Activated T-cell treated with anti-CD3 and anti-CD28 coated beads for 1 hour (primary cell): ENCODE measurements at places on chromosomes 1 and 21.

GRCh38 chr21:45304945-45305344 is 17.2 kb upstream of the POFUT2 start:
- no peak for DNase-seq

GRCh38 chr1:75425001-75425650 is 185.8 kb downstream of the SLC44A5 start:
- no peak for DNase-seq

- no peak for DNase-seq
Measured at GRCh38 chr1:171256940-171257606, 8.8 kb downstream of the FMO1 start.

DNA sequence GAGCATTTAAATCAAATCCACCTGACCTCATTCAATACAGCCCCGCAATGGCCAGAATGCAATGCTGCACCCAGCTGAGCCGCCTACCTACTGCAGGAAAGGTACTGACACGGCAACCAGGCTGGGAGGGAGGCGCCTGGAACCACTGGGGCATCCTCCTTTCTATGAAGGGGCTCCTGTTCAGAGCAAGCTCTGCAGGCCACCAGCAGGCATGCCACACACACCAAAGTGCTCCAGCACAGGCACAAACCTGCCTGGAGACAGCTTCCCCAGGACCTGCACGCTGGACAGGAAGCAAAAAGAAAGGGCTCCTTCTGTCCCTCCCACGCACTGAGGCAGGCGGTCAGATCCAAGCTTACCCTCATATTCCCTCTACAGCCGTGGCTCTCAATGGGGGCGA is 21.2 kb downstream of the CTNNBIP1 start:
- no peak for DNase-seq

DNA sequence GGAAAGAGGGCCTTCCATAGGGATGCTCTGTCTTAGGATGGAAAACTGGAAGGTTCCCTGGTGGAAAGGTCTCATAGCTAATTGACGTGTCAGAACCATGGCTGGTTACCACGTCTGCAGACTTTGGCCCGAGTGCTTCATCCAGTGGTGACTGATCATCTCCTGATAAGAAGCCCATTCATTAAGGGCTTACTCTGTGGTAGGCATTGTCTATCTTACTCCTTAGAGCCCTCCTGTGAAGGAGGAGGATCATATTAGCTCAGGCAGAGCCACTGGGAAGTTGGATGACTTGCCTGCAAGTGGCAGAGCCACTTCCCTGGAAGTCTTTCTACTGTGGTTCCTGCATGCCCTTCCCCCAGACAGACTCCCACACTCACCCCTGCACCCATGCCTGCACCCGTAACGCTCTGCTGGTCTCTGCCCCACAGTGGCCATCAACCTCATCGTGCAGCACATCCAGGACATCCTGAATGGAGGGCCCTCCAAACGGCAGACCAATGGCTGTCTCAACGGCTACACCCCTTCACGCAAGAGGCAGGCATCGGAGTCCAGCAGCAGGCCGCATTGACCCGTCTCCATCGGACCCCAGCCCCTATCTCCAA is 79.9 kb downstream of the UCK2 start:
- DNase-seq, result no peak

DNA sequence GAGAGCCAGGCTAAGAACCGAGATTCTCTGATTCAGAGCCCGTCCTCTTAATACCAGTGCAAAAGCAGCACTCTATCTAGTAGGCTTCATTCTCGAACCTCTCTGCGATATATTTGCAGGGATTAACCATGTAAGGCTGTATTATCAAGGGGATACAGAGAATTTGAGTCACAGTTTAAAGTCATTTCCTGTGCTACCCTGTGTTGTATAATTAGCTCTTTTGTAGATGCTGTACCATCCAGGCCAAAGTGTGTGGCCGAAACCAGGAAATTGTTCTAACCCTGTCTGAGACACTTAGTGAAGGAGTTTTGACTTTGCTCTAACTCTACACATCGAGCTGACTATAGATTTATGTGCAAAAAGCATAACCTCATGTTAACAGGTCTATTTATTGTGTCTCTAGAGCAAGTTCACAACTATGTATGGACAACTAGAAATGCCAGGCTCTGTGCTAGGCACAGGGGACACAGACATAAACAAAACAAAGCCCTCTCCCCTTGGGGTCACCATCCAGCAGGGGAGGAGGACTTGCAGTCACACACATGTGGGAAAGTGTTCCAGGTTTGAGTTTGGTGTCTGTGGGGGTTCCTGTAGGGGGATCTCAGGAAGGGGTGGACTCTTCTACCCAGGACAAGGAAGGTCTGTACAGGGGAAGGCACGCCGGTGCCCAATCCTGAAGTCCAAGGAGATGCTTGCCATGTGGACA is 182.2 kb downstream of the DHRS3 start:
- DNase-seq, result no peak

DNA sequence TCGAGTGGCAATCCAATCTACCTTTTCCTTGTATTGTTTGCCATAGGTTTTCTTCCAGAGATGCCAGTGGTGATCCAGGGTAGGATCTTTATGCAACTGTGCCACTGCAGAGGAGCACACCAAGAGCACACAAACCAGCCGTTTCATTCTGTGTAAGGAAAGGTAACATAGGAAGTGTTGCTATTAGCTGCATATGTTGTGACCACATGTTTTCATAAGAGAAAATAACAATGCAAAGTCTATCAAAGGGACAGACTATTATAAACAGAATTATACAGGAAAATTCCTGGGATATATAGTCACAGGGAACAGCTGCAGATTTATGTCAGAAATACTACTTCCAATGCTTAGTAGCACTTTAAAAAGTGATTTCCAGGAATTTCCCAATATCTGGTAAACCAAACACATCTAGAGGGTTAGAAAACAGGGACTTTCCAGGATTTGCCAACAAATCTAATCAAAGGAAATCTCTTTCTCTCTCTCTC is 919 bp downstream of the CTSS start:
- DNase-seq, result no peak

GRCh38 chr1:24825174-24825573 is 79.9 kb downstream of the CLIC4 start:
- no peak for DNase-seq

- DNase-seq, result no peak
Measured at GRCh38 chr21:40043423-40043822, 176.2 kb downstream of the PCP4 start.

DNA sequence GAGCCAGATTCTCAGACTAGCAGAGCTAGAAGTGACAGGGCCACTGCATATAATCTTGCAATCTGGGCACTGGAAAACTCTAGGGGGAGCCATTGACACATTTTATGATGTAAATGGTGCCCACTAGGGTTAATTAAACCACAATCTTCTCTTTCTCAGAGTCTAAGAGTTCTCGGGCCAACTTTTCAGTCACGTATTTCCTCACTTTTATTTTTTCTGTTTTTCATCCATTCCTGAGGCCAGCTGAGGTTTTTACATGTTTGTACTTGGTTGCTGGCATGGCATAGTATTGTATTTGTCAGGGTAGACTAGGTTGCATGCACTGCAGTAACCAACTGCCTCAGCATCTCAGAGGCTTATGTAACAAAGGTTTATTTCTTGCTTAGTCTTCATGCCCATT is 138.2 kb downstream of the ZNF326 start:
- no peak for DNase-seq

- no peak for DNase-seq
Measured at GRCh38 chr1:96362623-96363022, 359.0 kb upstream of the PTBP2 start.

- no peak for DNase-seq
Measured at GRCh38 chr1:6521536-6521935, 30.1 kb upstream of the PLEKHG5 start.

- DNase-seq, result peak; percentile 97
Measured at GRCh38 chr1:1324524-1325287, at the start of the genes CPTP and INTS11. Gene CPTP (plus strand): TSS chr1:1324802. CDS start chr1:1326911, 2,109 bp downstream. Gene INTS11 (minus strand): TSS chr1:1324660. CDS start chr1:1324608, 52 bp downstream.

DNA sequence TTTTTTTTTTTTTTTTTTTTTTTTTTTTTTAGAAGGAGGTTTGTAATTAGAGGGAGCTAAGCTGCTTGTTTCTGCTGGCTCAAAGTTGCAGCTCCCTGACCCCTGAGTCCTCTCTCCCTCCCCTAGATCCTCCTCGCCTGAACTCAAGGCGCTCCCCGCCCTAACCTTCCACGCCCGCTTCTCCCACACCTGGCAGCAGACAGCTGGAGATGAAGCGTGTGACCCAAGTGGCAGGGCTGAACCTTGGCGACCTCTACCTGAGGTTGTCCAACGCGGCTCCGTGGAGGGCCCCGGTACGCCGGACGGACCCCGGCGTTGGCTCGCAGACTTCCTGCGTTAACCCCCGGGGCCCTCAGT is 795 bp downstream of the NGF start:
- no peak for DNase-seq

GRCh38 chr1:43499898-43500297 is 30.8 kb upstream of the PTPRF start:
- DNase-seq, result no peak

DNA sequence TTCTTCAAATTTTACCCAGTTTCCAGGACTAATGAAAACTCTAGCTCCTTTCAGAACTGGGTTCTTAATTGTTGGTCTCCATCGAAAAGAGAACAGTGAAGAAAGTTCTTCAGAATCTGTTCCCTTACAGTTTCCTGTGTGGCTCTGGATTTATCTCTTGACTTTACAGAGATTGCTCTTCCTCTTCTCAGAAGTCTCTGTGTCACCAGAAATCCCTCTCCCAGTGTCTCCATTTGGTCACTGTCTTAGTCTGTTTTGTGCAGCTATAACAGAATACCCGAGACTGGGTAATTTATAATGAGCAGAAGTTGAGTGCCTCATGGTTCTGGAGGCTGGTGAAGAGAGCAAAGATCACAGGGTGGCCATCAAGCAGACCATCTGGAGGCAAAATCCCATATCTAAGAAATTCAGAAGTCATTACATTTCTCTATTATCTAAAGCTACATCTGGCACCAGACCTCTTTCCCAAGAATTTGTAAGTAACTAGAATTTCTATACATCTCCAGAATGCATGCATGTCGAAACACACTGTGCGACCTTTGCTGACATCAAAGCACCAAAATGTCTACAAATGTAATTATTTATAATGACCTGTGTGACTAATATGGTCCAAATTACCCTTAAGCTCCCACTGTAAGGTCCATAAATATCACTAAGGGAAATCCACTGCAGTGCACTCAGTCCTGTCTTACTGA is 65.4 kb upstream of the KRTAP19-8 start:
- DNase-seq, result no peak

DNA sequence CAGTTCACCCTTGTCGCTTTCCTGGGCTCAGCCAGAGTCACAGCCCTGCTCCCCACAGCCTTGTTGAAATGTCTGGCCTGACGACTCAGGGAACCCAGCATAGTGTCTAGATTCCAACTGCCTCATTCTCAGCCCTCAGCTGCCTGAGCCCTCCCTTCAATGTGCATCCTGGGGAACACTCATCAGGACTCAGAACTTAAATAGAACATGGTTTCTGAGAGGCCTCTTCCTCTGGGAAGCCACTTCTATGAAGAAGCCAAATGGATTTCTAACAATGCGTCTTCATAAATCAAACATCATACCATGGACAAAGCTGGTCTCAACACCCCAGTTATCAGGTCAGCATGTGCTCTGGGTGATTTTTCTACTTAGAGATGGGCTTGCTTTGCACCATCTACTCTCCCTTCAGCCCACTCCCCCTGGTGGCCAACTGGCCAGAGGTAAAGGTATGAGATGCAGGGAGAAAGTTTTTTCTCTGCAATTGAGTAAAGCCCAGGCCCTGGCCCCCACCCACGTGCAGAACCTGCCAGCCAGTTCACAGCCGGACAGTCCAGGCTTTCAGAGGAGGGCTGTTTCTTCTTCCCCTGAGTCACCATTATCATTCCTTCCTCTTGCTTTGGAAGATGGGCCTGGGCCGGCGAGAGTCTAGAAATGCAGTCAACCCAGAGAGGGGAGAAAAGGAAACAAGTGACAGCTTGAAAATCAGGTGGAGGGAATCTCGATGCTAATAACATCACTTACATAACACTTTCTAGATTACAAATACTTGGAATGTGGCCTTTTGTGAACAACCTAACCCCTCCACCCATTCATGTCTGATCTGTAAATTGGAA is 32.1 kb downstream of the CD244 start:
- peak; percentile 79 for DNase-seq

DNA sequence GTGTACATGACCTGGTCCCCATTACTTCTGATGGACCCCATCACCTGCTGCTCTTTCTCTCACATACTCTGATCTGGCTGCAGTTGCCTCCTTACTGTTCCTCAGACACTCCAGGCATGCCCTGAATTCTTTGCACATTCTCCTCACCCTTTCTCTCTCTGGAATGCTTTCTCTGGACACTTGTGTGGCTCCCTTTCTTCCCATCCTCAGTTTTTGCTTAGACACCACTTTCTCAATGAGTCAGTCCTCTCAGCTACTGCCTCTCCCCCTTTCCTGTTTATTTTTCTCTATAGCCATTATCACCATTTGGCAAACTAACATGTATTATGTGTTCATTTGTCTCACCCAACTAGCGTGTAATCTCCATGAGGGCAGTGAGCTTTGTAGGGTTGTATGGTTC is 28.1 kb downstream of the PLXNA2 start:
- no peak for DNase-seq

DNA sequence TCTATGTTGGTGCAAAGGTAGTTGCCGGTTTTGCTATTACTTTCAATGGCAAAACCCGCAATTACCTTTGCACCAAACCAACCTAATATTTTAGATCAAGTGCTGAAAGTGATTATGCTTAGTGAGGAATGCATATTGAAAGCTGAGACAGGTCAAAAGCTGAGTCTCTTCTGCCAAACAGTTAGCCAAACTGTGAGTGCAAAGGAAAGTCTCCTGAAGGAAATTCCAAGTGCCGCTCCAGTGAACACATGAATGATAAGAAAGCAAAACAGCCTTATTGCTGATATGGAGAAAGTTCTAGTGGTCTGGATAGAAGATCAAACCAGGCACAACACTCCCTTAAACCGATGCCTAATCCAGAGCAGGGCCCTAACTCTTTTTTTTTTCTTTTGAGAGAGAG is 83.1 kb upstream of the ERRFI1 start:
- no peak for DNase-seq

DNA sequence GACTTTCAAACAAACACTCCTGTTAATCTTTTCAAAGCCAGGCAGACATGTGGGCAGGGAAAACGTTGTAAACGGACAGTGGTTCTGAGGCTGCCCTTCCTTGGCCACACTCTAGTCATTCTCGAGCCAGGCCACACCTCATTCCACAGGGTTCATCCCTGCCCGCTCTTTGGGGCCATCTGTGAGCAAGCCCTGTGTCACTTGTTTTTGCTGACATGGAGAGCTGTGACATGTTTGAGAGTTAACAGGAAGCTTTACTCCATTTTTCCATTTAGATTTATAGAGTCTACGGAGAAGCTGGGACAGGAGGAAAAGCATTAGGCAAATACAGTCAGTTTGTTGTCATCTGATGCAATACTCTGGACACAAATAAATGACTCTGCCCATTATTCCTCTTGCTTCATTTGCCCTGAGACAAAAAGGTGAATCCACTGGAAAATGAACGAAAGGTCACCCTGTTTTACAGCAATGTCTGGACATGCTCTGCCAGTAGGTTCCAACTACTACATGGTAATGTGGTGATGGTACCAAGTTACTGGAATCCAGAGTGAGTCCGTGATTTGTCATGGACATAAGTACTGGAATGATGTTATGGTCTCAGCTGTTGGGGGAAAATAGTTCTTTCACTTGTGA is 126.9 kb downstream of the CLIC6 start:
- DNase-seq, result no peak

- peak; percentile 21 for DNase-seq
Measured at GRCh38 chr1:2801535-2802291, at the start of gene TTC34. Gene TTC34 (minus strand): TSS chr1:2801693. CDS start chr1:2800827, 866 bp downstream.
